CD8-positive, alpha-beta memory T cell (primary cell): ENCODE measurements at places on chromosomes 16 and 17.

DNA sequence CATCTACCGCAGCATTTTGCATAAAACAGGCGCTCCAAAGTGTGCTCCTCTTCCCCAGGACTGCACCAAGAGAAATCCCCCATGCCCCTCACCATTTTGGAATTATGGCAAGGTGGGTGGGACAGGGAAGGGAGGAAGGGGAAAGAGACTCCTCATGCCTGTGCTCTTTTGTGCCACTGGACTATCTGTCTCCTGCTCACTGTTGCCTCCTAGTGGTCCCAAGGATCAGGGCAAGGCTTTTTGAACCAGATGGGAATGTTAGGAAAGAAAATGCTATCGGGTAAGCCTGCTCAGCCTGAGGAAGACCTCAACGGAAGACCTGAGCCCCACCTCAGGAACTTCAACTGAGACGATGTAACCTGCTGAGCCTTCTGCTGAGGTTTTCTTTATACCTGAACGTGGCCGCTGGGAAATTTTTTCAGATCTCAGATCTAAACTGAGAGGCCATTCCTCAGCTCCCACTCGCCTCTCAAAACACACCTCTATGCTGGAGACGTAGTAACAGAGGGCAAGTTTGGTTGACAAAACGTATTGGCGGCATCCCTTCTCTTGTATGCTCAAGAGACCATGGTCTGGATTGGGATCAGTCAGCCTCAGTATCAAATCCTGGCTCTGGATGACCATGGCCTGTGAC, 58.3 kb downstream of the SPACA3 start:
- no peaks in the 10 kb centered on the region for H3K36me3 ChIP-seq
- DNase-seq, result no peak
- H3K4me1 ChIP-seq, result no peaks in the 10 kb centered on the region
- H3K27me3 ChIP-seq, result no peaks in the 10 kb centered on the region

- H3K4me1 ChIP-seq, result peaks cover 25% of the 10 kb centered on the region
- H3K4me3 ChIP-seq, result no peak overlapping the region
These were observed 7.0 kb downstream of the MAP2K4 start for GRCh38 chr17:12027658-12028057.

GRCh38 chr16:68267612-68268405, 3.5 kb downstream of the SLC7A6 start:
- no peaks in the 10 kb centered on the region for H3K27me3 ChIP-seq
- peaks cover 6% of the 10 kb centered on the region for H3K36me3 ChIP-seq
- peaks cover 73% of the 10 kb centered on the region for H3K4me1 ChIP-seq
- no peak overlapping the region for H3K4me3 ChIP-seq

DNA sequence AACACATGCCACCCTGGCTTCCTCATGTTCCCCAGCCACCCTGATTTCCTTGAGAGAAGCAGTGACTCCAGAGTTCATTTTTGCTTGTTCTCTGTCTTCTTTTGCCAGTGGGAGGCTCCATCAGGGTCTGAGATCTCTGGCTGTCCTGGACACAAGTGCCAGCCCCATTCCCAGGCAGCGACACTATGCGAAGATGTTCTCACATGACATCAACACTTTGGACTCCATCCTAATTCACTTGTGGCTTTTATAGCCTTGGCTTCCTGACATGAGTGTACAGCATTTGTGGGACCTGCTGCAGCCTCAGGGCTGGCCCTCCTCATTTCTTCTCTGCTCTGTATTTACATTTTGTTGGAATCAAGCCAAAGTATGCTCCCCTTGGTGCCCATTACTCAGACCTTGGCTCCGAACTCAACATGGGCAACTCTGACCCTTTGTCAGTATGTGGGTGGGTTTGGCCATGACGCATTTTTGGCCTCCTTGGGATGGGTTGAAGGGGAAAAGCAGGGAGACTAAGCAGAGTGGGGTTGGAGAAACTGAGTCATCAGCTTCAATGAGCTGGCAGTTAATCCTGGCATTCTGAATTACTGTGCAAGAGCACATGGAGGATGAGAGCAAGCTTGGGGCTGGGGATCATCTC, 119.0 kb upstream of the EEF2KMT start:
- H3K4me3 ChIP-seq, result no peak overlapping the region
- no peak for DNase-seq
- H3K36me3 ChIP-seq, result no peaks in the 10 kb centered on the region
- H3K4me1 ChIP-seq, result no peaks in the 10 kb centered on the region
- no peaks in the 10 kb centered on the region for H3K27me3 ChIP-seq

- H3K27ac ChIP-seq, result no peak overlapping the region
- DNase-seq, result no peak
- H3K4me1 ChIP-seq, result peaks cover 18% of the 10 kb centered on the region
- H3K27me3 ChIP-seq, result peaks cover 31% of the 10 kb centered on the region
- no peak overlapping the region for H3K4me3 ChIP-seq
These were observed 83.3 kb downstream of the NOG start for GRCh38 chr17:56676810-56677209.

- DNase-seq, result no peak
- H3K4me1 ChIP-seq, result no peaks in the 10 kb centered on the region
- H3K27me3 ChIP-seq, result no peaks in the 10 kb centered on the region
- no peak overlapping the region for H3K27ac ChIP-seq
- no peaks in the 10 kb centered on the region for H3K36me3 ChIP-seq
These were observed 13.6 kb upstream of the TVP23A start for GRCh38 chr16:10831894-10832886.

- no peak overlapping the region for H3K27ac ChIP-seq
- H3K4me1 ChIP-seq, result no peaks in the 10 kb centered on the region
- no peaks in the 10 kb centered on the region for H3K27me3 ChIP-seq
- no peak for DNase-seq
These were observed 383.6 kb downstream of the KCNJ2 start for GRCh38 chr17:70552982-70553334.

DNA sequence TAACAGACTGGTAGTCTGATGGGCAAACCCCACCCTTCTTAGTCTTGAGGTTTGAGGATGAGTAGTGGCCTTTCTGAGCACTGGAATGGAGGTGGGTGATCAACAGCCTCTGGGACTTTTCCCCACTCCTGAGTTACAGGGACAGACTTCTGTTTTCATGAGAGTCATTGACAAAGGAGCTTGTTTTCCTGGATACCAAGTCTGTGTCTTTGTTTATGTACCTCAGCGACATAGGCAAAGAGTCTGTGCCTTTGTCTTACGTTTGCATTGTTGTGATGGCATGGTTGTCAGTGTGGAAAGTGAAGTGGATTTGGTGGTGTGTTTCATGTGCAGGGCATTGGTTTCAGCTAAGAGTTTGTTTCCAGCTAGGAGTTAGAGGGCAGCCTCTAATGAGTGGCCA, 17.5 kb downstream of the EPN2 start:
- no peaks in the 10 kb centered on the region for H3K27me3 ChIP-seq
- no peaks in the 10 kb centered on the region for H3K4me1 ChIP-seq
- H3K36me3 ChIP-seq, result no peaks in the 10 kb centered on the region

DNA sequence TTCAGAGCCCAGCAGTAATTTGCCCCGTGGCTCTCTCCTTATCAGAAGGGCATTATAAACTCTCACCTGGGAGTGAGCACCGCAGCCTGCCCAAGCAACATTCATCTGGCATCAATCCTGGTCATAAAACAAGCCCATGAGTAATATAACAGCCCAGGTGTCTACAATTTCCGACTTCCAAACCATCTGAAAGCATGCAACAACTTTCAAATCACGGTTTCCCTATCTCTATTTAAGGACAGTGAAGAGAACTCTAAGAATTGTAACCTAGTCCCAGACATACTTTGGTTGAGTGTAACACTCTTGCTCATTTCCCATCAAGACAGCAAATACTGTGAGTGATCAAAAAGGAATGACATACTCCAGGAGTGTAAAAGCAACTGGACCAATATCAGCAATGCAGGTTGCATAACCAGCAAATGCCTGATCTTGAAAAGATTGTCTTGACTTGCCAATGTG, 487.4 kb upstream of the SOX9 start:
- DNase-seq, result no peak
- no peaks in the 10 kb centered on the region for H3K36me3 ChIP-seq
- no peak overlapping the region for H3K27ac ChIP-seq
- H3K4me3 ChIP-seq, result no peak overlapping the region

DNA sequence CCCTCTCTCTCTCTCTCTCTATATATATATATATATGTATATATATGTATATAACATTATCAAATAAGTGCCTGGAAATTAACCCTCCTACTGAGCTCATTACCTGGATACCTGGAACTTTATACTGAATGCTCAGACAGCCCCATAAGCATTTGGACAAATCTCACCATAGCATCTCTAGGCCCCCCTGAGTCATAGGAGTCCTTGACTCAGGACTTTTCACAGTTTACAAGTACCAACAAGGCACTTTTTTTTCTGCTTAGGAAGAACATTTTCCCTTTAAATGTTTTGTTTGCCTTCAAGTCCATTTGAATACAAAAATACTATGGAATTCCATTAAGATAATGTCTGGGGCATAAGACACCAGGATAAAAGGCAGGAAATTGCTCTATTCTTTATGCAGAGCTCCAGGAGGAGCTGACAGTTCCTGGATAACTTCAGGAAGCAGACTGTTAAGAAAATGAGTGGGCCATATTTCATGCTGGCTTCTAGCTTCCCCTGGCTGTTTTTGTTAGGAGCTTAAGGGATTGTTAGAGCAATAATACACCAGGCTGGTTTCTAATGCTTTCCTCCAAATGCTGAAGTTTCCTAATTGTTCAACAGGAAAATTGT, 171.7 kb upstream of the ASIC2 start:
- H3K4me3 ChIP-seq, result no peak overlapping the region
- no peak for DNase-seq
- no peaks in the 10 kb centered on the region for H3K36me3 ChIP-seq
- H3K27me3 ChIP-seq, result no peaks in the 10 kb centered on the region
- H3K4me1 ChIP-seq, result no peaks in the 10 kb centered on the region

GRCh38 chr16:4525634-4526277, 12.8 kb downstream of the CDIP1 start:
- no peaks in the 10 kb centered on the region for H3K27me3 ChIP-seq
- H3K36me3 ChIP-seq, result peaks cover 4% of the 10 kb centered on the region
- H3K4me1 ChIP-seq, result peaks cover 23% of the 10 kb centered on the region
- no peak for DNase-seq
- H3K27ac ChIP-seq, result no peak overlapping the region
- no peak overlapping the region for H3K4me3 ChIP-seq

DNA sequence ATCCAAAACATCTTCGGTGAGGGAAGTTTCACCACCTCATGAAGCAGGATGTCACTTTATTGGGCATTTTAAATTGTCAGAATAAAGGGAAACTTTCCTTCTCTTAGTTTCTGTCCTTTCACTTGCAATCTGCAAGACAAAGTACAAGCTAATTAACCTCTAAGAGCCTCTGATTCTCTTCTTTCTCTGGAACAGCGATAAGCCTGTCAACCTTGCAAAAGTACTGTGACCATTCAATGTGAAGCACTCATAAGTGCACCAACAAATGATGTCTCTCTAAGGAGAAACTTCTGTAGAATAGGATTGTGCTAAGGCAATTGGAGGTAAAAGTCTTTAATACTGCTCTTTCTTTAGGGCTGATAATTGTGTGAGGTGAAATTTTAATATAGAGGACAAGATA, 1622.3 kb downstream of the CDH8 start:
- no peaks in the 10 kb centered on the region for H3K4me1 ChIP-seq
- no peaks in the 10 kb centered on the region for H3K27me3 ChIP-seq
- H3K36me3 ChIP-seq, result no peaks in the 10 kb centered on the region

DNA sequence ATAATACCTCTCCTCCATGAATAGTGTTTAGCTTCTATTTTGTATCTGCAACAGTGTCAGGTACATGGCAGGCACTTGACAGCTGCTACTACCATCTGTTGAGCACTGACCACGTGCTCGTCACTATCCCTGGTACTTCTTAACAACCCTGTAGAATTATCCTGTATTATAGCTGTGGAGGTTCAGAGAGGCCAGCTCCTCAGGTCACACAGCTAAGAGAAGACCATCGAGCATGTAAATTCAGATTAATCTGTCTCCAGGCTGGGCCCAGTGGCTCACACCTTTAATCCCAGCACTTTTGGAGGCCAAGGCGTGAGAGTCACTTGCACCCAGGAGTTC, 26.3 kb downstream of the WSB1 start:
- DNase-seq, result no peak
- H3K27me3 ChIP-seq, result no peaks in the 10 kb centered on the region
- H3K4me1 ChIP-seq, result no peaks in the 10 kb centered on the region
- H3K36me3 ChIP-seq, result peaks cover 11% of the 10 kb centered on the region
